Right cardiac atrium (tissue), 5 donors: ENCODE measurements at places on chromosomes 16 and 17. TPM values are rescaled to one million over a fixed set of nuclear protein-coding genes. Genes with fewer than 3 reads are reported as not detected.

The GRIN2C gene
- 44.9 TPM for total RNA-seq

The SLC5A10 gene
- 1.9 TPM for total RNA-seq

The CD300H gene
- total RNA-seq = not detected

The SLC12A3 gene
- total RNA-seq = not detected

The GPR139 gene
- not detected for total RNA-seq

The ADAM11 gene
- 31.3 TPM for total RNA-seq

The ORC6 gene
- total RNA-seq = 2.5 TPM

The ZSCAN10 gene
- not detected for total RNA-seq

The TMC6 gene
- 27.9 TPM for total RNA-seq

The NRN1L gene
- 0.53 TPM for total RNA-seq

The SHISA9 gene
- 1.2 TPM for total RNA-seq

The MAF gene
- total RNA-seq = 19.5 TPM

- no peak for DNase-seq
Observed at GRCh38 chr17:56319531-56319930, 166.3 kb downstream of the ANKFN1 start.

GRCh38 chr16:17977260-17977659, 359.3 kb downstream of the NPIPA8 start:
- no peak for DNase-seq

DNA sequence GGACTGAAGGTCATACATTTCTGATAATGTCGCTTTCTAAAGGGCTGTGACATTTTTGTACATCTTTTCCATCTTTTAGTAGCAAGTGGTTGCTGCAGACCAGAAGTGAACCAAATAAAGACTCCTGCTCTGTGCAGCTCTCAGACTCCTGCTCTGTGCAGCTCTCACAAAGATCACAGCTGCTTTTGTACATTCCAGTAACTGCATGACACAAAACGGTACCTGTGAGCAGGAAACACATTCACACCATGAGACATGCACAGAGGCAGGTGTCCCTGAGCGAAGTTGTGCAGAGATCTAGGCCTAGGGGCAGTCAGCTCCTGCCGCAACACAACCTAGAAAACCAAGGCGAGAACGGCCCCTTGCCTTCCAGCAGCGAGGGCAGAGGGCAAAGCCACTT, 67.5 kb downstream of the KLHDC4 start:
- no peak for DNase-seq

- DNase-seq = no peak
Observed at GRCh38 chr16:23781176-23781575, 26.4 kb downstream of the CHP2 start.

- DNase-seq = no peak
Observed at GRCh38 chr16:4096509-4096908, 19.7 kb downstream of the ADCY9 start.

- peak; percentile 63 for DNase-seq
Observed at GRCh38 chr16:1564325-1564724, 30.9 kb downstream of the TMEM204 start.

DNA sequence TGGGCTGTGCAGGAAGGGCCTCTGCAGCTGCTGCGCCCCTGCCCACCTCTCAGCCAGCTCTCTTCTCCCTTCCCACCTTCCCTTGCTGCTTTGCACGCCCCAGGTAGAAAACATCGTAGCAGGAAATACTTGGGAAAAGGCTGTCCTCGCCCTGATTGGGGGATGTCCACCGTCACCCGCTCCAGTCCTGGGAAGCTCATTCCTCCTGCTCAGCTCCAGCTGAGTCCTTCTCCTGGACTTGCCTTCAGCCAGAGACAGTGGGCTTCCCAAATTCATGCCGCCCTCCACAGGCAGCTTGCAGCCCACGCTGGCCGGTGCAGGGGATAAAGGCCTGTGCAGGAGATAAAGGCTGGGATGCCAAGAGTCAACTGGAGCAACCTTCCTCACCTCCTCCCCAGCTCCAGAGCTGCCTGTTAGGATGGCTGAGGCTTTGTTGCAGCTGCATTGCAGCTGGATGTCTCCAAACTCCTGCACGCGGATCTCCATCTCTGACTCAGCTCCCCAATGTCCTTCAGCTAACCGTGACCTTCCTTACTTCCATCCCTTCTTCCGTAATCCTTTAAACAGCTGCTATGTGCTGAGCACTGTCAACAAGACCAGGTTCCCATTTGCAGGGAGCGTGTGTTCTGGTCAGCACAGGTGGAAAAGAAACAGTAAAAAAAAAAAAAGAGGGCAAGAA, 402.0 kb upstream of the TNRC6C start:
- no peak for DNase-seq

DNA sequence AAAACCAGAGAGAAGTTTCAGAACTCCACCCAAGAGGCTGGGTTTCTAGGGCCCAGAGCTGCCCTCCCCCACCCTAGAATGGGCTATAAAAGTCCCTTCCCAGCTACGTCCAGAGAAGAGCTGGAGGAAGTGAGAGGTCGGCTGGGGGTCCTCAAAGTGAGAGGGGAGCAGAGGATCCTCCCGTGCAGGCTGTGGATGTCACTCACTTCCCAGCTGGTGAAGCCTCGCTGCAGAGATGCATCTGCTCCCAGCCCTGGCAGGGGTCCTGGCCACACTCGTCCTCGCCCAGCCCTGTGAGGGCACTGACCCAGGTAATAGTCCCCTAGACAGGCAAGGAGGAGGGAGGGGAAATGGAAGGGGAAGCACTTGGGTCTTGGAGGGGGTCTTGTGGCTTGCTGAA, at the start of gene EPX:
Gene EPX, plus strand, starts transcription at position 115 of the 400 bp plus-strand sequence. Its CDS starts 121 bp downstream, at position 236.
- no peak for DNase-seq

DNA sequence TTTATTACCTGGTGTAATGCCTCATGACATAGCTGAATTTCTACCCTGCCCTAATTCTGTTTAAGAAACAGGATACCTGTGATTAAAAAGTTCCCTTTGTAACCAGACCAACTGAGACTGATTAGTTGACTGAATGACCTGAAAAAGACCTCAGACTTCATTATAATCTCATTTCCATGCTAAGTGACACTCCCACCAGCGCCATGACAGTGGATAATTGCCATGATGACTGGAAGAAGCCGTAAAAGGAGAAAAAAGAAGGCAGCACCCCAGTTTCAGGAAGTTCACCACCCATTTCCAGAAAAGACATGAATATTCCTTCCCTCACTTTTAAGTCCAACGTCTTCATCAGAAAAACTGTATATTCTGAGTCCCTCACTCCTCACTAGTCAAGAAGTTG, 125.6 kb upstream of the HS3ST4 start:
- DNase-seq = no peak

GRCh38 chr17:29176558-29177351, 3.4 kb downstream of the MYO18A start:
- peak; percentile 73 for DNase-seq

DNA sequence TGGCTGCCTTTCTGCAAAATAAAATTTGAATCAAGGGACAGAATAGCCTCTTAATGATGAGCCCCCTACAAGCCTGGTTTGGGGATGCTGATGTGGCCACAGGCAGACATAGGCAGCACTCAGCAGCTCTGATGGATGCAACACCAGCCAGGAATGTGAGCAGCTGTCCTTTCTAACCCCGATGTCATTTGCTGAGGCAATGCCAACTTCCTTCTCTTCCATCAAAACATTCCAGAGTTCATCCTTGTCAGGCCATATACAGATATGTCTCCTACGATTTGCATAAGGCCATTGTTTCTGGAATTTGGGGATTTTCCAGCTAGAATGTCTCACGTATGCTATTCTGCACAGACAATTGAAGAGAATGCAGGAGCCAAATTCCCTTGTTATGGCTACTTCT, 52.1 kb upstream of the MYOCD start:
- DNase-seq = no peak

DNA sequence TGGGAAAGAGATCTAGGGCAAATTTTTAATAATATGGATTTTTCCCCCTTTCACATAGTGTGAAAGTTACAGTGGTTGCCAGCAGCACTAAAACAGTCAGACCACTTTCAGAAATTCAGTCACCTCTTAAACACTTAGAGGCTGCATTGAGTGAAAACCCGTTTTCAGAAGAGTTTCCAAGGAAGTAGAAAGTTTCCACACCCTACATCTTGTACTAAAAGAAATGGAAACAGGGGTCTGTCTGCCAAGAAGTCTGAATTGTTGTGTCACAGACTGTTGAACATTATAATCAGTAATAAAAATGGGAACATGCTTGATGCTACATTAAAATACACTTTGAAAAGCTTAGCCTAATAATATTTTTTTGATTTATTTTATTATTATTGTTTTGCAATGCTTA, 278.9 kb upstream of the KCNJ16 start:
- DNase-seq = no peak

DNA sequence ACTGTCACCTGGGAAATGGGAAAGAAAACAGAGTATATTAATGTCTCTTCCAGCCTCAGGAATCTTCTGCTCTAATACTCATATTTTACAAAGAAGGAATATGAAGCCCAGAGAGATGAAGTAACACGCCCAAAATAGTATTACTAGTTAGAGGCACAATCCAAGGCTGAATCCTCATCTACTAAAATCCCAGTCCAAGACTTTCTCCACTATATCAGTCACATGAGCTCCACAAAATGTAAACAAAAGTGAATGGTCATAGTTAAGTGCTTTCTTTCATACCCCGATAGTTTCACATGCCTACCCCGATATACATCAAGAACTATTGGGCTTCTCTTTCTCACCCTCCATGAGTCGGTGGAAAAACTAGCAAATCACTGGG, 965 bp downstream of the INTS2 start:
- no peak for DNase-seq

DNA sequence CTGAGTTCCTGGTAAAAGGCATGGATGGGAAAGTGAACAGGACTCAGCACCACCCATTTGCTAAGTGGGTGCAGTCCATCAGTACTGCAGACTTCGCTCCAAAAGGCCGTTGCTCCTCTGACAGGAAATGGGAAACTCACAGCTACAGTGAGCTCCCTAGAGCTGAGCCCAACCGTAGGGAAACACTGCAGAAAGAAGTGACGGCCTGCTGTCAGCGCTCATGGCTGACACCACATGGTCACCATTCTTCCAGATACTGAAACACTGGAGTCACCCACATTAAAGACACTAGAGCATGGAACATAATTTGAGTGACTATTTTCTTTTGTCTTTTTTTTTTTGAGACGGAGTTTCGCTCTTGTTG, 31.9 kb downstream of the UBE2O start:
- DNase-seq = peak; percentile 39

GRCh38 chr17:27793168-27793905, 7.0 kb downstream of the NOS2 start:
- DNase-seq = peak; percentile 73

GRCh38 chr16:84047206-84047605, 4.6 kb upstream of the SLC38A8 start:
- no peak for DNase-seq

- peak; percentile 66 for DNase-seq
Observed at GRCh38 chr17:75240394-75241142, 20.8 kb downstream of the GGA3 start.

DNA sequence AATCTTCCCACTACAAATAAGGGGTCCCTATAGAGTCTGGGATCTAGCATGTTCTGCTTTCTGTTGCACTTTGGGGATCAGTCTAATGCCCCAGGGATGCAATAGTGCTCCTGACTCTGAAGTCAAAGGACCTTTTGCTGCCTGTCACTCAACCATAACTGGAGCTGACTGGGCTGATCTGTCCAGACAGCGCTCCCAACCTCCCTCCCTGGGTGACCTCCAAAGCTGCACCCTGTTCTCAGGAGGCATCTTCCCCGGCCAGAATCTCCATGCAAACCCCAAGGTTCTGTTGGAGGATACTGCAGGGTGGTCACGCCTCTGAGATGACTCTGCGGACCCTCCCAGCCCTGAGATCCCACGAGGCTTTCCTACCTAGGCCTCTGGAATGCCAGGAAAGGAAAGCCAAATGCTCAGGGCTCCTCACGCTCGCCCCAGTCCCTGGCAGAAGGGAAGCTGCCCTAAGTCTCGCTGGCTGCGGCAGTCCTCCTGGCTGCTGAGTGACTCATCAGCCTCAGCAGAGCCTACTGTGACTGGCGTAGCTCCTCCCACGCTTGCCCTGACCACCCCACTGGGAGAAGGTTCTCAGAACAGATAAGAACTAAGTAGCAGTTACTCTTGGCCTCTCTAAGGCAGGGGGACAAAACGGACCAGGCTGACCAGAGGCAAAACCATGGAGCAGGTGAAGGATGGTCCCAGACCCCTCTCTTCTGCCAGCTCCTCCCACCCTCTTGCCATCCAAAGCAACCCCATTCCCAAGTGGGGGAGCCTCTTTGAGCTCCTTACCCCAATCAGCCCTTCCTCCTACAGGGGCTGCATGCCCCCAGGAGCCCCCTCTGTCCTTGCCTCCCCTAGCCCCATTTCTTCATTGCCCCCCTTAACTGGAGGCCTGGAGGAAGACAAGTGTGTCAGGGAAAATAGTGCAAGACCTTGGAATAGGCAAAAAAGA, 124.1 kb upstream of the TNRC6C start:
- DNase-seq = peak; percentile 91

DNA sequence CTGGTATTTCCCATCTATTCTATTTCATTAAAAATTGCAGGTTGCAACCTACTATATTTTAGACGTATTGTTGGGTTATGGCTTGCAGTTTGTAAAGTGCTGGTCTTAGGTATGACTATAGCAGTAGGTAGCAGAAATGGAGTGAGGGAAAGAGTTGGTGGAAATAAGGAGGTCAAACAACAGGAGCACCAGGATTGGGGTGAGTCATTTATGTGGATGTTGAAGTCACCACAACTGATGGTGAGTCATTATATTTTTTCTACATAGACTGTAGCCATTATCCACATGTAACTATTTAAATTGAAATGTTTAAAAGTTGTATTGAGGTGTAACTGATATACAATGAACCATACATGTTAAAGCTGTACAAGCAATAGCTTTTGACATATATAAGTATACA, 25.0 kb upstream of the HS3ST3A1 start:
- DNase-seq = no peak

DNA sequence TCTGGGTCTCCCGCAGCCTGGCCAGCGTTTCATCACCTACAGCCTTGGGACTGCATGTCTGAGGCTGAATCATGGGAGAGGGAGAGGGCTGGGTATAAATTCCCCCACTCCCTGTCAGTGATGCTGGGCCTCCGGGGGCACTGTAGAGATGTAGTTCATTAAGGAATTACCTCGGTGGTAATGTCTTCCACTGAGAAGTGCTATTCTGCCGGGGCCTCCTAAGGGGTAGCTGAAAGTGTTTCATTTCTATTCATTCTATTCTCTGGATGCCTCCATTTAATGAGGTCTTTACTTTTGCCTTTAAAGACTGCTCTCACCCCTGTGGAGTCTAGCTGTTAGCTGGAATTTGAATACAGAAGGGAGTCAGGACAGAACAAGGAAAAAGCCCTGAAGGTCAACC, 116.4 kb upstream of the HS3ST4 start:
- DNase-seq = no peak

- DNase-seq = peak; percentile 51
Observed at GRCh38 chr17:17528696-17529652, 32.8 kb upstream of the RASD1 start.

DNA sequence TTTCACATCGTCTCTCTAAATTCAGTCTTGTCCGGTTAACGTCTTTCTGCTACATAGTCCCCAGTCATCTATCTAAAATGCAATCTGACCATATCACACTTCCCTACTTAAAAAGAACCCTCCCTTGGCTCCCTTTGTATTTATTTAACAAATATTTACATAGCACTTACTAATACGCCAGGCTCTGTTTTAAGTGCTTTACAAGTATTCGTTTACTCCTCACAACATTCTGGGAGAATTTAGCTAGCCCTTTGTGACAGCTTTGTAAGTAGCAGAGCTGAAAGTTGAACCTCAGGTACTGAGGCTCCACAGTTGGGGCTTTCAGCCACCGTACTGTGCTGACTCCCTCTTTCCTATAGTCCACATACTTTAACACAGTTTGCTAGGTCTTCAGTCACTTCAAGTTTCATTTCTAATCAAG, 9.2 kb downstream of the PAFAH1B1 start:
- DNase-seq = no peak
